HepG2 (cell line): ENCODE measurements at places on chromosomes 6 and 20.

DNA sequence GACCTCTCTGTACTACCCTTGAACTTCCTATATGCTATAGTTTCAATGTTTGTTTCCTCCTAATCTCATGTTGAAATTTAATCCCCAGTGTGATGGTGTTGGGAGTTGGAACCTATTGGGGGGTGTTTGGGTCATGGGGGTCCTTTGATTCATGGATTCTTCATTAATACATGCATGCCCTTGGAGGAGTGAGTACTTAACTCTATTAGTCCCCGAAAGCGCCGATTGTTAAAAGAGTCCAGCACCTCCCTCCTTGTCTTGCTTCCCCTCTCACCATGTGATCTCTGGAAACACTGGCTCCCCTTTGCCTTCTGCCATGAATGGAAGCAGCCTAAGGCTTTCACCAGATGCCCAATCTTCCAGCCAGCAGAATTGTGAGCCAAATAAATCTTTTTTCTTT, 31.7 kb downstream of the NCR2 start:
- H3K27ac ChIP-seq: no peak overlapping the region
- peaks cover 1% of the 10 kb centered on the region for H3K4me1 ChIP-seq
- H3K27me3 ChIP-seq: peaks cover 1% of the 10 kb centered on the region; the same call in 1 of the 2 replicates
- H3K4me3 ChIP-seq: no peak overlapping the region
- no peak for DNase-seq
- no peaks in the 10 kb centered on the region for H3K36me3 ChIP-seq

DNA sequence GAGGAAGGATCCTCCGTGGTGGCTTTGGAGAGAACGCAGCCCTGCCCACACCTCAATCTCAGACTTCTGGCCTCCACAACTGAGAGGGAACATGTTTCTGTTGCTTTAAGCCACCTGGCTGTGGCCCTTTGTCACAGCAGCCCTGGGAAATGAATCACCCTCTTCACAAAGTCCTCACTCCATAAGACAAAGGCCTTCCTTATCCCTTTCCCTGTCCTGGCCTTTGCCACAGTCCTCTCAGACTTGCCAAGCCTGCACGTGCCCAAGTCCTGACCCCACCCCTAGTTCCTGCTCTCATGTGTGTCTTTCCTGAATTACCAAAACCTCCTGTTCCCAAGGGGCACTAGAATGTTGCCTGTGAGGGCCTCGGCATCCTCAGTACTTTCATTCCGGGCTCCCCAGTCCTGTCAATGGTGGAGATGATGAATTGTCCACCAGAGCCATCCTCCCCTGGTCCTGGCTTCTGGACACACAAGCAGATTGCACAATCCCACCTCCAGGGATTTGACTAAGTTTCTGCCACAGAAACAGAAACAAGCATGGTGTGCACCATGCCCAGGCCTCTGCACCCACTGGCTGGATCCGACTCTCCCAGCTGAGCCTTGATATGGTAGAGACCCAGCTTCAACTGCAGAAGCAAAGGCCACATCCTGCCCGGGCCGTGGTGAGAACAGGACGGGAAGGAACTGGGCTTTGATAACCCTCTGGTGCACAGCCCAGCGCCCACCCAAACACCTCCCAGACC, 232.6 kb upstream of the PDE10A start:
- H3K4me1 ChIP-seq: no peaks in the 10 kb centered on the region
- H3K36me3 ChIP-seq: no peaks in the 10 kb centered on the region
- no peak overlapping the region for H3K4me3 ChIP-seq
- no peak for DNase-seq

DNA sequence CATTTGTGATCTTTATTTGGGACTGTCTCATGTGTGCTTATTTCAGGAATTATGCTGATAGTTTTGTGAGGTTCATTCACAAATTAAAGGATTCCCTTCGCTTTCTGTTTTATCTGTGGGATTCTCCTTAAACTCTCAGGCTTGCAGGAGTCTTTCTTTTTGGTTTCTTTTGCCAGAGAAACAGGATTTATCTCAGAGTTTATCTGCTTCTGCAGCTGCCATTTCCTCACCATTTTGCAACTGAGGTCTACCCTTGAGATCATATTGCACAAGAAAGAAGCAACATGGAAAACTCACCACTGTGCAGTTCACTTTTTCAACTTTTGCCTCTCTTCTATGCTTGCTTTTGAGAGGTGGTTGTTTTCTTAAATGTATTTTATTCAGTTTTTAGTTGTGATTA, 201.0 kb downstream of the PRL start:
- no peaks in the 10 kb centered on the region for H3K27me3 ChIP-seq
- no peak for DNase-seq
- no peaks in the 10 kb centered on the region for H3K36me3 ChIP-seq
- no peak overlapping the region for H3K27ac ChIP-seq
- no peaks in the 10 kb centered on the region for H3K4me1 ChIP-seq

- peak; percentile 45 for DNase-seq
- H3K4me3 ChIP-seq: no peak overlapping the region
- H3K36me3 ChIP-seq: no peaks in the 10 kb centered on the region
- no peak overlapping the region for H3K27ac ChIP-seq
- no peaks in the 10 kb centered on the region for H3K4me1 ChIP-seq
Measured at GRCh38 chr6:797479-798077, 104.6 kb upstream of the EXOC2 start.

DNA sequence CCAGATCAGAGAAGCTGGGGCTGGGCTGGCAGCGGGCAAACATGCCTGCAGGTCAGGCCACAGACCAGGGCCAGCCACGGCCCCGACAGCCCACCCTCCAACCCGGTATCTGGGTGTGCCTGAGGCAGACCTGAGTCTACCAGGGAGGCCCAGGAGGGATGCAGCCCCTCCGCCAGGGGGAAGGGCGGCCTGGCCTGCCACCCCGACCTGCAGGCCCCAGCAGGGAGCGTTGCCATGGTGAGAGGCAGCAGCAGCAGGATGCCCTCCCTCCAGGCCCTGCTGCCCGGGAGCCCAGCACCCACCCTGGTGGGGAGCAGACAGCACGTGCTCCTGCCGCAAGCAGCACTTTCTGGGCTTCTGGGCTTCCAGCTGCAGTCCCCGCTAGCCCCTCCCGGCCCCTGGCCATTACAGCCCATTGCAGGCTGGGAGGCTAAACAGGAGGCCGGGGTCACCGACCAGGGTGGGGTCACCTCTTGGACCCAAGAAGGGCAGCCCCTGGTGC, 3.8 kb upstream of the EEF1A2 start:
- H3K4me1 ChIP-seq: no peaks in the 10 kb centered on the region
- no peaks in the 10 kb centered on the region for H3K36me3 ChIP-seq
- peaks cover 89% of the 10 kb centered on the region for H3K27me3 ChIP-seq
- DNase-seq: no peak
- no peak overlapping the region for H3K27ac ChIP-seq

DNA sequence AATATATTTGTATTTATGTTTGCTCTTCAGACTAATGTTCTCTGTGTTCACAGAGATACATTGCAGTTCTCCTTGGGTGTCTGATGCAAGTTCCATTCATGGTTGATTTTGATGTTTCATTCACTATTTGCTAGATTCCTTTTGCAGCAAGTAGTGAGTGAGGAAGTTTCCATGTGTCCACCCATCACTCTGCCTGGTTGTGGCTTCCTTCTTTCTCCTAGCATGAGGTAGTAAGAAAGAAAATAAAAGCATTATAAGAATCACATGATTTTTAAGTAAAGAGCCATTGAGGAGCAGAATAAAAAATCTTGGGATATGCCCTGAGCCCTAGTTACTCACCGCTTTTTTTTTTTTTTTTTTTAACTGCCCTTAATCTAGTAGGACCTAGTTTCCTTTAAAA, 8.7 kb downstream of the SASH1 start:
- DNase-seq: no peak
- H3K36me3 ChIP-seq: 0 out of 2 replicates have a peak, but pooled peaks cover 1% of the 10 kb centered on the region
- 0 out of 2 replicates have a peak, but pooled peaks cover 10% of the 10 kb centered on the region for H3K4me1 ChIP-seq
- H3K27ac ChIP-seq: no peak overlapping the region

GRCh38 chr6:121330516-121330915, 3.8 kb downstream of the TBC1D32 start:
- no peaks in the 10 kb centered on the region for H3K27me3 ChIP-seq
- no peak overlapping the region for H3K4me3 ChIP-seq
- H3K4me1 ChIP-seq: peaks cover 15% of the 10 kb centered on the region; the same call in 1 of the 2 replicates
- no peak for DNase-seq
- no peaks in the 10 kb centered on the region for H3K36me3 ChIP-seq

GRCh38 chr6:39197521-39197920, 31.8 kb downstream of the KCNK5 start:
- no peaks in the 10 kb centered on the region for H3K4me1 ChIP-seq
- H3K4me3 ChIP-seq: no peak overlapping the region
- H3K36me3 ChIP-seq: no peaks in the 10 kb centered on the region
- DNase-seq: no peak

DNA sequence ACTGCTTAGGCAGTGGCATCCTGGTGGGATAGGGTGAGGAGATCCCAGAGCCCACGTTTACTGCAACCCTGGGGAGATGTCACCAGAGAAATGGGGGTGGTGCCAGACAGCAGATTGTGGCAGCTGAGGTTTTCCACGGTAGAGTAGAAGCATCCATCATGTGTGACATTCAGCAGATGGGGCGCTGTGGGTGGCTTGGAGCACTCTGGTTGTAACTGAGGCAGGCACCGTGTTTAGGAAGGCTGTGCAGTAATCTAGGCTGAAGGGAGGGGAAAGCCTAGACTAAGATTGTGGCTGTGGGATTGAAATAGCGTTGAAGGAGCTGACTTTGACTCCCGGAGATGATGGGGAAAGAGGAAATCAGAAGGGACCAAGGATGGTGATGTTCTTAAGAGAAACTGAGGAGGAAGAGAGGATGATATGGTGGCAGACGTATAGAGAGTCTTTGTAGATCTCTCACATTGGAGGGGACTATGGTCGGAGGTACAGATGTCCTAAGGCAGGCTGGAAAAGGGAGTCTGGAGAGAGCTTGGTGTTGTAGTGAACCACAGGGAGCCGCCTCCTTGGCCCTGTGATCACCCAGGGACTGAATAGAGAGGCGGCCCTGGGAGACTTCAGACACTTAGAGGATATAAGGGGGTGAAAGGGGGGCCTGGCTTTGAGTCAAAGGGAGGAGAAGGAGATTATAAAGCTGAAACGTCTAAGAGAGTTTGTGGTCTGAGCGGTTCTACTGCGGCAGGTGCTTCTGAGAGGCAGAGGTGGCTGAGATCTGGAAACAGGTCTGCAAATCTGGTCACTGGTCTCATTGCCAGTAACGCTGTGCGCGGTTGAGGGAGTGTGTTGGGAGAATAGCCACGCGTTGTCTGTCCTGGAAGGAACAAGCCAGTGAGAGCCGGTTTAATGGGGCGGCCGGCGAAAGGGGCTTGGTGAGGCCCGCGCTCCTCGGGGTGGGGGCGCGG, 792 bp upstream of the MICA start:
- H3K4me3 ChIP-seq: peak overlapping the region; percentile 96
- H3K4me1 ChIP-seq: peaks cover 63% of the 10 kb centered on the region
- peak overlapping the region; percentile 87 for H3K27ac ChIP-seq
- no peaks in the 10 kb centered on the region; the same call in 2 of the 3 replicates for H3K27me3 ChIP-seq
- no peak for DNase-seq

DNA sequence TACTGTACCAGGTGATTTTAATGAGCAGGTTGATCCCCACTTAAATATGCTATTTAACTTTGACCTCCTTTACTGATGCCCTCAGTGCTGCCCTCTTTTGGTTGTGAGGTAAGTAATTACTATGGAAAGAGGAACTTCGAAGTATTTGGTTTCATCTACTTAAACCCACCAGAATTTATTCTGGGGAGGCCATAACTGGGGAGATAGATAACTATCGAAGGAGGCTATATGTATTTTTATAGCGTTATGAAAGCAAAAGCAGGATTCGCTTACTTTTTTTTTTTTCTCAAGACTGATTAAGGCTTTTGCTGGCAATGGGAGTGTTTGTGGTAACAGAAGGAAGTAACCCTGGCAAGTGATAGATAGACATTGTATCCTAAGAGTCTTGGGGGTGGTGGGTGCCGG, 168.9 kb upstream of the CENPW start:
- H3K4me1 ChIP-seq: no peaks in the 10 kb centered on the region
- H3K4me3 ChIP-seq: no peak overlapping the region
- peaks cover 4% of the 10 kb centered on the region; the same call in 2 of the 3 replicates for H3K36me3 ChIP-seq
- no peaks in the 10 kb centered on the region for H3K27me3 ChIP-seq
